ENCODE measurements at places on chromosomes 4 and X.

DNA sequence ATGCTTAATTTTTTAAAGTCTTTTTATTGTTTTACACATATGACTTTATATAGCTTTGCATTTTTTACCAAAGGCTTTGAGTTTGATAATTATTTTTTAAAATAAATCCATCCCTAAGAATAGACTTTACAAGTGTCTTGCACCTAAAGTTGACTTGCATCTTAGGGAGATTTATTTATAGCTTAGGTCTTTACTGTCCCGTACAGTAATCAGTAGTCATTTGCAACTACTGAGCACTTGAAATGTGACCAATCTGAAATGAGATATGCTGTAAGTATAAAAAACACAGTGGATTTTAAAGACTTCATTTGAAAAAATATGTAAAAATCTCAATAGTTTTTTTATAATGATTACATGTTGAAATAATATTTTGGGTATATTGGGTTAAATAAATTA, 19.2 kb downstream of the TBC1D1 start:
- DNase-seq, result no peak

DNA sequence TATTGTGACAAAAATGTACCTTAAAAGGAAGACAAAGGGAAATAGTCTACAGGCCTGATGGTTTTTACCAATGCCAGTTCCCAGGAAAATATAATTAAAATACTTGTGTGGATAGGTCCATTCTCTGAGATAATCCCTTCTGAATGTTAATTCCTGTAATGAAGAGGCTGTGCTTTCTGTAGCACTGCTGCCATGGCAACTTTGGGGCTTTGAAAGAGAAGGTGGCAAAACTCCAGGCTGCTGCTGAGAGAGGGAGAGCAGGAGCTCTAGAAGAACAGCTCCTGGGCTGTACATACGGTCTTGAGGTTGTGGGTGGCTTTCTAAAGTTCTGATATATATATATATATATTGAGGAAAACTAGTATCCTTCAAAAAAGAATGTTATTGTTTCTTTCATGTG, 125.4 kb downstream of the PDLIM5 start:
- DNase-seq, result no peak

- DNase-seq, result no peak
These were observed 168.4 kb downstream of the KCNIP4 start for GRCh38 chr4:21780148-21780547.

GRCh38 chr4:47882228-47882627, 32.2 kb downstream of the NFXL1 start:
- DNase-seq, result no peak

- DNase-seq, result peak; percentile 2
These were observed 1.1 kb upstream of the SH3BP2 start for GRCh38 chr4:2791518-2792395.

- DNase-seq, result no peak
These were observed 133.5 kb upstream of the MAOA start for GRCh38 chrX:43522582-43522981.

GRCh38 chrX:149982310-149982709, 44.0 kb upstream of the EOLA2 start:
- no peak for DNase-seq

DNA sequence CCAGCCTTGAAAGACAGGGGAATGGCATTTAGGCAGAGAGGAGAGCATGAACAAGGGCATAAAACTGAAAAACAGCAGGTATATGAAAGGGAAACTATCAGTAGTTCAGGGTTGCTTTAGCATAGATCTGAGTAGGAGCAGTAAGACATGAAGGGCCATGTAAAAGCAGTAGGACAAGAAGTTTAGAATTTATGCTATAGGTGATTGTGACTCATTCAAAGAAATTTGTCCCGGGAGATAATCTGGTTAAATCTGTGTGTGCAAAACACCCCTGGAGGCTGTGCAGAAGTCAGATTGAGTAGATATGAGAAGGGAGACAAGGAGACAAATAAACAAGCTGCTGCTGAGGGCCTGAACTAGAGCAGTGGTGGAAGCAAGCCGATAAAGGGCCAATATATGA, 109.1 kb upstream of the BMP3 start:
- DNase-seq, result no peak

- no peak for DNase-seq
These were observed 14.2 kb downstream of the BST1 start for GRCh38 chr4:15717086-15717485.

GRCh38 chrX:149461746-149462145, 43.4 kb downstream of the IDS start:
- no peak for DNase-seq

DNA sequence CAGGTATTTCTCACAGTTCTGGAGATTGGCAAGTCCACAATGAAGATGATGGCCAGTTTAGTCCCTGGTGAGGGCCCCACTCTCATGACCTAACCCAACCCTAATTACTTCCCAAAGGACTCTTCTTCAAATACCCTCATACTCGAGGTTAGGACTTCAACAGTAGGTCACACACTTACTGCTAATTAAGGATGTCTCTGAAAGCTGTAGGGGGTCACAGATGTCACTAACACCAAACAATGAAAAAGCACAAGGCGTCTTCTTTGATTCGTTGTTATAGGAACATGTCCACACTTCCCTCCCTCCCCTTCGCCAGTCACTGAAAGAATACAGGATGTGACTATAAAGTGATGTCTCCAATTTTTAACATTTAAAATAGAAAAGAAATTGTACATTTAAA, 309.7 kb downstream of the PACRGL start:
- no peak for DNase-seq

GRCh38 chrX:39331082-39331704, 529.9 kb downstream of the MID1IP1 start:
- no peak for DNase-seq

DNA sequence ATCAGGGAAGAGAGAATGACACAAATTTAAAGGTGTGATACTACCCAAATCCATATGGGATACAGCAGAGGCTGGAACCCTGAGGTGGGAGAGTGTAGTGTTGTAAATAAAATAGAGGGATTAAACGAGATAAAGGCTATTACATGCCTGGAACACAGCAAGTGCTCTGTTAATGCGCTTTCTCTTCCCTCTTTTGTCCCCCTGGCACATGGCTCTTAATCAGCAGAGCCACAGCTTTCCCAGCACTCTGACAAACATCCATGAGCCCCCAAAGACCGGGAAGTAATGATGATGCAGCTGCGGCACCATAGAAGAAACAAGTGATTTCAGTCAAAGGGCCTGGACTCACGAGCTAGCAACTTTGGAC, 85.9 kb downstream of the RASL11B start:
- DNase-seq, result no peak

DNA sequence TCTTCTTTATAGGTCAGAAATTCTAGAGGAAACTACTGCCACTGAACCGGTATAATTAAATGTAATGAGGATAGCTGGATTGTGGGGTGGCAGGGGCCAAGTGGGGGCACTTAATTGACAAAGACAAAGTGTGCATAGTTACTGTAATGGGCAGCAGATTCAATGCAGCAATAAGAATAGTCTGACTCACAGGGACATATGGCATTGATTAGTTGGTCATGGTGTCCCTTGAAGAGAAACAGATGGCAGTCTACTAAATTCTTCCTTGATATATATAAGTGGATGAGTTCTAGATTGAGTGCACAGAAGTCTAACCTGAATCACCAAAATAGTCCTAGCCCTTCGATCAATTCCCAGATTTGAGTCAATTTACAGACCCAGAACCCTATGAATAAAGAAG, 31.6 kb downstream of the ETDC start:
- DNase-seq, result no peak
